Hematopoietic multipotent progenitor cell treated with erythropoietin and hydrocortisone succinate and interleukin-3 and kit ligand, for 4 days (in vitro differentiated cells): ENCODE measurements at places on chromosomes 16 and 17.
A peak's percentile ranks its signal among the peaks of the same experiment; 100 is the strongest.

- no peak for DNase-seq
Measured at GRCh38 chr16:57308041-57308440, 23.6 kb upstream of the PLLP start.

- peak; percentile 77 for DNase-seq
Measured at GRCh38 chr17:5526821-5527598, 40.6 kb downstream of the MIS12 start.

DNA sequence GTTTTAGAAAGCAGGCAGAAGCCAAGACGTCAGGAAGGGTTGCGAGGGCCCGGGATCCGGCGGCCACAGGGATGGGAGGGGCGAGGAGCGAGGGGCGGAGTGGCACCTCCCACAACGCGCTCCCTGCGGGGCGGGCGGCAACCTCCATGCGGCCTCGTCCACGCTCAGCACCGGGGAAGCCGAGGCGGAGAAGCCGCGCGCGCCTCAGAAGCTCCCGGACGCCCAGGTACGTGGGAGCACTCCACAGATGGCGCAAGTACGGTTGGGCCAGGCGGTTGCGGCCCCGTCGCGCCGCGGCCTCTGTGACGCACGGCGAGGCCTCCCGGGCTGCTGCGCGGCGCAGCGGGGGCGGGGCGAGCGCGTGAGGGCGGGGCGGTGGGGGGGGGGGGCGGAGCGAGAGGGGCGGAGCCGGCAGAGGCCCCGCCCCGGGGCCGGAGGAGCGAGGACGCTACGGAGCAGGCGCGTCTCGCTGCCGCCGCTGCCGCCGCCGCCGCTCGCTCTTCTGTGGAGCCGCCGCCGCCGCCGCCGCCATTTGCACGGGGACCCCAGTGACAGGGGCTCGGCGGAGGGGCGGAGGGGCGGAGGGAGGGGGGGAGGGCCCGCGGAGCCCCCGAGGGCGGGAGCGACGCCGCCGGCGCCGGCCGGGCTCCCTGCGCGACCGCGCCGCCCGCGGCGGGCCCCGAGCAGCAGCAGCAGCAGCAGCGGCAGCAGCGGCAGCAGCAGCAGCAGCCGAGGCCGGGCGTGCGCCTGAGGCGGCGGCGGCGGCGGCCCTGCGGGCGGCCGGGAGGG, at the start of gene TENT4B:
Gene TENT4B, plus strand, starts transcription at position 500 of the 789 bp plus-strand sequence. CDS start 316 bp downstream, outside the sequence.
- peak; percentile 92 for DNase-seq

DNA sequence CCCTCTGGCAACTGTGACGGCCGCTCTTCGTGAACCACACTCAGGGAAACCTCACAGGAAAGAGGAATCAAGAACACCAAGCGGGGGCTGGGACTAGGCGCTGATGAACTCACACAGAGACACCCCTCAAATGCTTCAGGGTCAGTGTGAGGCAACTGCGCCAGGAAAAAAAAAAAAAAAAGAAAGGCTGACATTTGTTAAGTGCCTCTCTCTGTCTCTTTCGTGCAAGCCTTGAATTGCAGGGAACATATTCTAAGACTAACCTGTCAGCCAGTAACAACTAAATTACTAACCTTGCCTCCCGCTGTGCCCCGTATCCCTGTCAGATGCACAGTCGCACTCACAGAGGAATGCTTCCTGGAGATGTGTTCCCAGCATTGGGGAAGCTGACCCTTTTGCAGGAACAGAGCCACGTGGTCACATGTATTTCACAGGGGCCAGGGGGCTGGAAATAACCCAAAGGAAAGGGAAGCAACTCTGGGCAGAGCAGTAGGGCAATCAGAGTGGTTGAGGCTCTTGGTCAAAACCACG, 247.8 kb downstream of the XYLT1 start:
- peak; percentile 64 for DNase-seq

GRCh38 chr17:39666231-39666600, 1.1 kb downstream of the TCAP start:
- no peak for DNase-seq
